ENCODE measurements at places on chromosomes 2 and 18.
A peak's percentile ranks its signal among the peaks of the same experiment; 100 is the strongest.

GRCh38 chr2:173239644-173240043 is 115.0 kb upstream of the CDCA7 start:
- peak; percentile 20 for DNase-seq

GRCh38 chr2:146489386-146489785 is 1355.4 kb upstream of the ACVR2A start:
- no peak for DNase-seq

GRCh38 chr2:54455131-54455562 is 980 bp upstream of the SPTBN1 start:
- no peak for DNase-seq

DNA sequence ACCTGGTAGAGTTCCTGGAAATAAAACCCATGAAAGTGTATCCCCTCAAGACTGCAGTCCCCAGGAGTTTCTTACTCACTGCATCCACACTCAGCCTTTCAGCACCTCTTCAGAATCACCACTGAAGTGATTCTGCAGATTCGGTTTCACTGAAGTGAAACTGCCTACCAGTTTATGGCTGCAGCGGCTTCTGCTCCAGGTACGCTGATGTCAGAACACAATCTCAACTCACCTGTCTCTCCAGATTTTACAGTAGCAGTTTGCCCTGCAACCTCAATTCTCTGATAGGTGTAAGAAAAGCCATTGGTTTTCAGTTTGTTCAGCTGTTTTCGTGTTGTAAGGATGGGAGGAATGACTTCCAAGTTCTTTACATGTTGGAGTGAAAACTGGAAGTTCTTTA is 124.8 kb downstream of the TSN start:
- no peak for DNase-seq

GRCh38 chr2:156327835-156328695 is 4.5 kb downstream of the NR4A2 start:
- no peak for DNase-seq

GRCh38 chr2:174632841-174633622 is 35.4 kb upstream of the WIPF1 start:
- DNase-seq = no peak

GRCh38 chr18:6257950-6258349 is 156.8 kb downstream of the L3MBTL4 start:
- no peak for DNase-seq

- no peak for DNase-seq
These were observed 179.4 kb upstream of the ZFP36L2 start for GRCh38 chr2:43405829-43406228.
